ENCODE measurements at places on chromosomes 7 and 10.

DNA sequence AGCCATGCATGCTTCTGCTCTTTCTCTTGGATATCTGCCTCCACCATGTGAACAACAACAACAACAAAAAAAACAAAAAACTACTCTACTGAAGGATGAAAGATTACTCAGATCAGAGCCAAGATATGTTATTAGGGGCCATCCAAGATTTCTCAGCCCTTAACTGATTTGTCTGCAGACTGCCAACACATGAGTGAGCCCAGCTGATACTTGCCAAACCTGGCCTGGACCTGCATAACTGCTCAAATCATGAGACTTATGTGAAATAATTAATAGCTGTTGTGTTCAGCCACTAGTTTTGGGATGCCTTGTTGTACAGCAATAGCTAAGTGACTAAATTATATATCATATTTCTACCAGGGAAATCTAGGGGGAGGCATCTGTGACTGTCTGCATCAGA lies 334.5 kb upstream of the SORCS1 start:
- no peak for DNase-seq

DNA sequence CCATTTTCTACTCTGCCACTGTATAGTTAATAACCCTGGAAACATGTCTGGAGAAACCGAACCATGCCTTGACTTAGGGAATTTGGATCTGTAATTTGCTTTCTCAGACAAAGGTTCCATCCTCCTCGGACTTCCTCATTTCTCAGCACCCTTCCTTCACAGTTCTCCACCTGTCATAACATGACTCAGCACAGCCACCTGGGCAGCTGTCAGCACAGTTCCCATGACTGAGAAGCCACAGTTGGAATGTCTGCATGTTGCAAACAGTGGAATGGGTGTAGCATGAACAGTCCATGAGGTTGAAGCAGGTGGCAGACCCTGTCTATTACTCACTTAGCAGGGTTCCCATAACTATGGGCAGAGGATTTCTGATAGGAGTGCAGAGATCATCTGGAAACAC lies 634 bp upstream of the OR9A4 start:
- no peak for DNase-seq

DNA sequence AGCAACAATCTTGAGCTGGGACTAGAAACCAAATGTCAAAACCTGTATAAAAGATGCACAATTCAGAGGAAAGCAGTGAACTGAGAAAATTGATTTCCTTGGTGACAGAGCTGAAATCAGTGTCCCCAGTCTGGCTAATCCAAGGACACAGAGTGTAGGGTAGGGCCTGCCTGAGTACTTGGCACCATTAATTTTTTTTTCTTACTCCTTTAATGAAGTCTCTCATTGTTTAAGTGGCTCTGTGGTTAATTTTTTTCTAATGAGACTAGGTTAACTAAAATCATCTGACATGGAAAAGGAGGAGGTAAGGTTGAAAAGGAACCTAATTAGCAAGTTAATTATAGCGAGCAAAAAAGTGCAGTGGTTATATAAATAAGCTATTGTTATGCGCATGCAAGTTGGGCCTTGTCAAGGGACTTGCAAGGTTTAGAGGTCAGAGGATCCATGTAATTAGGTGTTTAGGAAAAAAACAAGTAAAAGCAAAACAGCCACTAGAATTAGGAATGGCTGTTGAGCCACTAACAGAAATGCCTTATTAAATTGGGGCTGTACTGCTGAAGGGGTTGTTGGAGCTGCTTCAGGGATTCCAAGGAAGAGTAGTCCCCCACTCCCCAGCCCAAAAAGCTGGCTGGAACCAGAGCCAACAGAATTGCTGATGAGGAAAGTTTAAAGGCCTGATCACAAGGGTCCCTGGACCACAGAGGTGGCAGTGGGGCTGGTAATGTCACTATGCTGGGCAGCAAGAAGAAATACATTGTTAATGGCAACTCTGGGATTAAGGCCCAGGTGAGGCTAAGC lies 58.9 kb upstream of the STRIP2 start:
- DNase-seq = no peak

GRCh38 chr10:133159950-133160825 lies at the start of gene KNDC1:
KNDC1 (plus strand) TSS chr10:133160219; CDS start chr10:133160468, 249 bp downstream.
- no peak for DNase-seq

DNA sequence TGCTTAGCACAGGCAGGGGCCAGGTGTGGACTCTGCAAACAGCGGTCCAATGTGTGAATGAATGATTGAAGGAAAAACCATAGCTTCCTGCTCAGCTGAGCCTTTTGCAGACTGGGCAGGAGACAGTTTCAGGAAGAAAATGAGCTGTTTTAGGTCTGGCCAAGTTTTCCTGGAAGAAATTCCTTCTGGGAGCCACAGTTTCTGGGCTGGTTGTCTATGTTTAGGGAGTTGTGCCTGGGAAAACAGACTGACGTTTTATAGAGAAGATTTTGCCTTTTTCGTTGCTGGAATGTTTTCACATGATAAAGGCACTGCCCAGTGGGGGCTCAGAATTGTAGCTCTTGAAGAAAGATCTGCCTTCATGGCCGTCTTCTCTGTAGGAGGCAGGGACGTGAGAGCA lies 255.1 kb downstream of the CCSER2 start:
- no peak for DNase-seq

DNA sequence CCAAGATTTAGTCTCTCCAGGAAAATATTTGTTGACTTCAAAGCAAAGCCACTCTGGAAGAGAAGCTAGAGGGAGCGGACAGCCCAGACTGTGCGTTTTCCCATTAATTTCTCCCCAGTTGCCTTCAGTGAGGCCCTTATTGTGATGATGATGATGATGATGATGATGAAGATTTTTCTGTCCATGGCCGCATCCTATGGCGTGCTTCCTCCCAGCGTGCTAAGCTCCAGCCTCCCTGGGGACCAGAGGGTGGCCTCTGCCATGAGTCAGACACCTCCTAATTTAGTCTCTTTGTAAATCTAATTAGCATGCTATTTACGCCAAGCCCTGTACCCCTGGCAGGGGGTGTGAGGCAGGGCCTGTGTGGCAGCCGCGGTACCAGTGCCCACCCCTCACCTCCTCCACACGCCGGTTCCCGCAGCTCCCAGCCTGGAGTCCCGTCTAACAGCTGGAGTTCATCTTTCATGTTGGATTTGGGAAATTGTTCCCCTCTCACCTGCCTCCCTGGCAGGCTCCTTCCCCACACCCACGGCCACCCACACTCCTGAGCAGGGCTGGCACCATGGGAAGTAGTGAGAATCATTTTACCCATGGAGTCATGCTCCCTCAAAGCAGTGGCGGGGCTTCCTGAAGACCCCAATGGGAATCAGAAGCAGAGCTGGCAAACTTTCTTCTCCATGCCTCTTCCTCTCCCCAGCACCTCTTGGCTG lies 92.2 kb downstream of the C10orf105 start:
- DNase-seq = no peak

- no peak for DNase-seq
These were observed 9.3 kb upstream of the CLEC5A start for GRCh38 chr7:141956084-141956483.

- no peak for DNase-seq
These were observed 28.6 kb downstream of the CDK1 start for GRCh38 chr10:60806921-60807320.

DNA sequence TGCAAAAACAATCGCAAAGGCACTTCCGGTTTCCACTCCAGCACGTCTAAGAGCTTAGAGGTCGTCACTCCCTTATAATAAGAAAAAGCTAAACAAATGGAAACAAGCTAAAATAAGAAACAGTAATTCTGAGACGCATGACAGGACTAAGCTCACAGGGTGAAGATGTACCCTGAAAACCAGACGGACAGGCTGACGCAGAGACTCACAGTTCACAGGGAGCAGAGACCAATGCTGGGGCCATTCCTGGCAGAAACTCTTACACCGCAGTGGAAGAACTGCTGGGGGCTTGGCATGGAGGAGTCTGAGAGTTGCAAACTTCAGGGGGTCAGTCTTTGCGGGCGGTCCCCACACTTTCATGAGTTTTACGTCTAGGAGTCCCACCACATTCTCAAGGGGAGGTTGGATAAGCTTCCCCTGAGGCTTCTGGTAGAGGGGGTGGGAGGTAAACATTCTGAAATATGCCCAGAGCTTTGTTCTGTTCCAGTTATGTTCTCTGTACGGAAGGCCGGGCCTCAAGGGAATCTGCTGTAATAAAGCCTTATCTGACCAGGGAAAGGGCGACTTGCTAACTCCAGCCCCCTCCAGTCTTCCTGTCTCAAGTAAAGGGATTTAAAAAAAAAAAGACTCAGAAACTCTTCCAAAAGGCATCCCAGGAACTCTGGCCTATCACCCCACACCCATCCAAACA lies 47.8 kb downstream of the BRI3 start:
- DNase-seq = no peak

DNA sequence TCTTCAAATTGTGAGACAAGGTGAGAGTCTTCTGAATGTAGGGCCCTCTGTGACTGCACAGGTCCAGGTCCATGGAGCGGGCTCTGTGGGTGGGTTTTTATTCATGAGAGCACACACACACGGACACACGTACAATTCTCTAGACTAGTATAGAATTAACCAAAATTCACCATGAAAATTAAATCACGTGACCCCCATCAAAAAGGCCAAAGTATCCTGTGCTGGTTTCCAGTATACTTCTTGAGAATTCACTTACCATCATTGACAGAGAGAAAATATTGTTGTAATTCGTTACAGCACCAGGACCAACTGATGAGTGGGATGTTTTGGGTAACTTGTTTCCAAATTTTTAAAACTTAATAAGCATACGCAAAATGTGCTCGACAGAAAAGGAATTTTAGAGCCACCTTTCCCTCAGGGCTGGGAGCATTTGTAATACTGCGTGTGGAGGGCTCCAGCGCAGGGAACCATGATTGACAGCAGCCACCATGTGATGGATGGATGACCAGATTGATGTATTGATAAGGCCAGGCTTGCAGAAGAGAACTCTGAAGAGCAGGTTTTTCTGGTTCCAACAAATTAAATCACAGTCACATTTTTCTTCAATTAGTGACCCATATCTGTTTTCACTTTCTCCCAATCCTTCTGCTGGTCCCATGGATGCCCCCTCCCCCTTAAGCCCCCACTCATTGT lies 14.9 kb upstream of the DNTT start:
- DNase-seq = no peak

GRCh38 chr7:149477494-149478443 lies 16.9 kb upstream of the ZNF777 start:
- no peak for DNase-seq

DNA sequence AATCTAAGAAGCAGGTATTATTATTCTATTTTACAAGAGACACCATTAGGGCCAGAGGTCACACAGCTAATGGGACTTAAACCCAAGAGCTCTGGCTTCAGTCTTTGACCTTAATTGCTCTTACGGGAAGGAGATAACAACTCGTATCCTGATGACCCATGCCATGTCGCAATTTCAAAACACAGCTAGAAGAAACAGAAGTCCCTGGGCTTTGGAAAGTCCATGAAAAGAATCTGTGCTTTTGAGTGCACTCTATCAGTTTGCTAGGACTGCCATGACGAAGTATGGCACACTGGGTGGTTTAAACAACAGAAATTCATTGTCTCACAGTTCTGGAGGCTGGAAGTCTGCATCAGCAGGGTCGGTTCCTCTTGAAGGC lies 247.8 kb upstream of the AOAH start:
- DNase-seq = no peak

GRCh38 chr7:46695051-46695708 lies 774.1 kb upstream of the IGFBP3 start:
- DNase-seq = no peak

- no peak for DNase-seq
These were observed 410.9 kb downstream of the TYW1 start for GRCh38 chr7:67407392-67408071.

- no peak for DNase-seq
These were observed 22.5 kb upstream of the VIPR2 start for GRCh38 chr7:159167139-159167538.

- DNase-seq = no peak
These were observed 205.8 kb upstream of the SHH start for GRCh38 chr7:156017916-156018700.

DNA sequence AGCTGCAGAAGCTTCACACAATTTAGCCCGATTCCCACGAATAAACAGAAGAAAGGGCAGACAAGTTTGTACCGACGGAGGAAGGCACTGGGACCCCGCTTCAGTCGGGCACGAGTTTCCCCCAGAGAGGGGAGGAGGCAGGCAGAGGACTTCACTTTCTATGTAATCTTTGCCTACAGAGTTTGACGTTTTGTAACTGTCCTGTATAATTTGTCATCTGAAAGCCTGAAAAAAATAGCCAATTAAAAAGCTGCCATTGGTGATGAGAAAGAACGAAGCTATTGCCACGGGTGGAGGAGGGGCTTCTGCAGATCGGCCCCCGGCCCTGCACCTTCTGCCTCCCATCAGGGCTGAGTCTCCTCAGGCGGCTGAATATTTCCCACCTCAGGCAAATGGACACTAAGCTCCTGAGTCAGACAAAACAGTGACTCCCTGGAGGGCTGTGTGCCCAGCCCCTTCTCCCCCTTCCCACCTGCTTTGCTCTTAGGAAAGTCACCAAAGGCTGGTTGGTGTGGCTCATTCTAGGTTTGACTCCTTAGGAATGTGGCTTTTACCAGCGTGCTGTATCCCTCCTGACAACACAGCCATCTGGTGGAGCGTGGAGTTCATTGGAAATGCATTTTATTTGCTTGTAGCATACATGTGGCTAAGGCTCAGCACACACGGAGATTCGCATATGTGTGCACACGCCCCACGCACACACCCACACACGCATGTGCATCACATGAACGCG lies 117.4 kb downstream of the VIPR2 start:
- DNase-seq = no peak

DNA sequence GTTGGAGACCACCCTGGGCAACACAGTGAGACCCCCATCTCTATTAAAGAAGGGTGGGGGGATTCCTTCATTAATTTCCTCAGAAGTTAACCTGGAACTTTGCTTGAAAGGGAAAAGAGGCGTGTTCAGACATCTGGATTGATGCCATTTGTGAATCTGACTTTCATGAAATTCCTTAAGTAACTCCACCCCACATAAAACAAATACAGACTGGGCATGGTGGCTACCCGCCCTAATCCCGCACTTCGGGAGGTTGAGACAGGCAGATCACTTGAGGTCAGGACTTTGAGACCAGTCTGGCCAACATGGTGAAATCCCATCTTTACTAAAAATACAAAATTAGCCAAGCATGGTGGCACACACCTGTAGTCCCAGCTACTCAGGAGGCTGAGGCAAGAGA lies 75.0 kb downstream of the EEPD1 start:
- DNase-seq = no peak

GRCh38 chr10:101986624-101986971 lies 69.4 kb downstream of the ARMH3 start:
- DNase-seq = no peak

DNA sequence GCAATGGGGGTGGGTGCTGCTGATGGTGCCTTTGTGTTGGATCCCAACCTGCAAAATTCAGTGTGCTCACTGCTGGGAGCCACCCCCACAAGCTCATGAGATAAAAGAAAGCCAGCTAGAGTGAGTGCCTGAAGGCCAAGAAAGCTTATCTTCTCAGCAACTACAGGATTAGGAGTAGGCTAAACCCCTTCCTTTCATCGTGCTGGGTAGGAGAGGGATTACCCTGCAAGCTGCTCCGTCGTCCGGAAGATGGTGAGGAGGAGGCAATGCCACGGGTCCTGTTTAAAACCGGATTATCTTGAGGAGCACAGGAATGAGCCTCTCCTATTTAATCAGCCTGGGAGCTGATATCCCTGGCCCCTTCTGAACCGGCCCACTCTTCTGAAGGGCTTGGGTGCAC lies 258.0 kb downstream of the GALNT17 start:
- no peak for DNase-seq
